AG09309 (cell line): ENCODE measurements at places on chromosomes 13 and 19.

DNA sequence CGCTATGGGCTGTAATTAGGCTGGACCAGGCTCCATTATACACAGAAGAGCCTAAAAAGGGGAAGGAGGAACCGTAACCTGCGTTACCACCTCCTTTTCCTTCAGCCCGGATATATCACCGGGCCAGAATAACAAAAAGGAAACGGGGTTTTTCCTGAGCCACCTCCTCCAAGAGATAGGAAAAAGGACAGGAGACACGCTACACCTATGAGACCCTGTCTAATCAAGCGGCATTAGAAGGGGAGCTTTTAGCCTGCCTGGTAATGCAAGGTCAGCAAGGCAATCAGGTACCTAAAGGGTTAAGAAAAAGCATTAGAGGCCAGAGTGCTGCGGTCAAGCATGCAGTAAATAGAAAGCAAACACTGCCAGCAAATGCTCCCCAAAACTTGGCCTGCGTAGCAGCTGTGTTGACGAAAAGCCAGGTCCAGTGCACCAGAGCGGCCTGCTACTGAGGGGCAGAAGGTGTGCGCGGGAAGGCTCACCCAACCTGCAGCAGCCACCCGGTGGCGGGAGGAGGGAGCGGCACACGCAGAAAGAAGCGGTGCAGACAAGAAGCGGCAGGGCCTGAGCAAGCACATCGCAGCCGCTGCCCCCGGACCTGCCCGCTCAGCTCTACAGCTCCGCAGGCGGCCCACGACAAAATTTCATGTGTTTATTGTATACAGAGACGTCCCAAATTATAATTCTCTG lies 1466.1 kb downstream of the UQCRFS1 start:
- no peak for DNase-seq

- no peak for DNase-seq
Measured at GRCh38 chr13:108769213-108770070, 140.0 kb downstream of the MYO16 start.

DNA sequence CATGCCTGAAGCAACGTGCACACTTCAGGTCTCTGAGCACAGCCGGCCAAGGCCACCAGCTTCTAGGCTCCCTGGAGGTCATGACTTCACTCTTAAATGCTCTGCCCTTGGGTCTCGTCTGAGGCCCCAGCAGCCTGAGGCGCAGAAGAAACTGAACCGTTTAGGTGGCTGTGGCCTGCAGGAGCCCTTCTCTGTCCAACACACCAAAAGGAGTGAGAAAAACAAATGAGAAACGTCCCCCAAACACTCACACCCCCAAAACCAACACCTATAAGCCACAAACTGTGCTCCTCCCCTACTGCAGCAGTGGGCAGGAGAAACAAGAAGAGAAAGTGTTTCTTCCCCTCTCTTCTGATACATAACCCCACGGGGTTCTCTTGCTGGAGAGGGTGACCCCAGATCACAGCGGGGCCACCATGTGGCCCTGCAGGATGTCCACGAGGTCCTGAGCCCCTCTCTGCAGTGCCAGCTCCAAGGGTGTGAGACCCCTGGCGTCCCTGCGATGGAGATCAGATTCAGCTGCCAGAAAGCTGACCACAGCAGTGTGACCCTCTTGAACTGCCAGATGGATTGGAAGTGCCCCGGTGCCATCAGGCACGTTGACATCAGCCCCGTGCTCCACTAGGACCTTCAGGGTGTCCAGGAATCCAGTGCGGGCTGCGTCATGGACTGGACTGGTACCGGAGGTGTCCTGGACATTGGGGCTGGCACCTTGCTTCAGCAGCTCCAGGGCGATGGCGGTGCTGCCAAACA lies 1.0 kb upstream of the KRI1 start:
- no peak for DNase-seq

DNA sequence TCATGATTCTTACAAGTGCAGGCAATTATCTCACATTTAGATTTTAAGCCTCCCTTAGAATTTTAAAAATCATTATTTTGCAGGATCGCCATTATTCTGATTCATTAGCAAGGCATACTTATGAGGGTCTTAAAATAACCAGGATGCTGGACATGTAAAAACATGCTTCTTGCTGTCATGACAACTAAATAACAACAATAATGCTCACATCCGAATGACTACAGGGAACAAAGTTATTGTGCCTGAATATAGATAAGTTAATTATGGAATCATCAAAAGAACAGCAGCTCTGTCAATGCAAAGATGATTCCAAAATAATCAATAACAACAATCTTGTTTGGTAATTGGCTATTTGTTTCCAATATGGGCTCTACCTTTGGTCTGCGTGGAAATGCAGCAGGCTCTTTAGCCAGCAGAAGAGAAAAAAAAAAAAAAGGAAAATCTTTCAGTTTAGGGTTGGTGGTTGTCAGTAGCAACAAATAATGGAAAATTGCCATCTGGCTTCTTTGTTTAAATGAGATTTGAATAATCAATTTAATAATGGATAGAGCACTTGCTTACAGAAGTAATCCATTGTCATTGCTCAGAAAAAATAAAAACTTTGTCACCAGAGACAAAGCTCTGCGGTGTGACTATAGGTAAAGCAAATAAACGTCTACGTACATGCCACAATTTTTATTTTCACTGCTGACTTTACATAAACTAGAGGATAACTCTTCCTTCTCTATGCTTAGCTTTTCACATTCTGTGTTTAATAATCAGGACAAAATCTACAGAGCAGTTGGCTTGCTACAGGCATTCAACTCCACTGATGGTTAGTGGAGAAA lies 468.9 kb upstream of the TSHZ3 start:
- DNase-seq, result no peak

DNA sequence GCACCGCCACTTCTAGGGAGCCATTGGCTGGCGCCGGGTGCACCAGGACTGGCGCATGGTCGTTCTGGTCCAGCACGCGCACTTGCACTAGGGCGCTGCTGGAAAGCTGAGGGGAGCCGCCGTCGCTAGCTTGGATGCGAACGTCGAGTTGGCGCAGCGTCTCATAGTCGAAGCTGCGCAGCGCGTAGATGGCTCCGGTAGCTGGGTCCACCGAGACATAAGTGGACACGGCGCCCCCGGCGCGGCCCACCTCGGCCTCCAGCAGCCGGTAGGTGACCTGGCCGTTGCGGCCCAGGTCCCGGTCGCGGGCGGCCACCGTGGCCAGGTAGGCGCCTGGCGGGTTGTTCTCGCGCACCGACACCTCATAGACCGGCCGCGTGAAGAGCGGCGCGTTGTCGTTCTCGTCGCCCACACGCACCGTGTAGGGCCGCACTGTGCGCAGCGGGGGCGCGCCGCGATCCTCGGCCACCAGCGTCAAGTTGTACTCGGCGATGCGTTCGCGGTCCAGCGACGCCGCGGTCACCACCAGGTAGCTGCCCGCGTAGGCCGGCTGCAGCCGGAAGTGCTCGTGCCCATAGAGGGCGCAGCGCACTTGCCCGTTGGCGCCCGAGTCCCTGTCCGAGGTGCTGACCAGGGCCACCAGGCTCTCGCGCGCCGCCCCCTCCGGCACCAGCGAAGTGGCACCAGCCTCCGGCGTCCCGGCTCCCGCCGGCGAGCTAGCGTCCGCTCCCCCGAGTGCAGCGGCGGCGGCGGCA lies 1.7 kb downstream of the PCDH8 start:
- DNase-seq, result no peak

DNA sequence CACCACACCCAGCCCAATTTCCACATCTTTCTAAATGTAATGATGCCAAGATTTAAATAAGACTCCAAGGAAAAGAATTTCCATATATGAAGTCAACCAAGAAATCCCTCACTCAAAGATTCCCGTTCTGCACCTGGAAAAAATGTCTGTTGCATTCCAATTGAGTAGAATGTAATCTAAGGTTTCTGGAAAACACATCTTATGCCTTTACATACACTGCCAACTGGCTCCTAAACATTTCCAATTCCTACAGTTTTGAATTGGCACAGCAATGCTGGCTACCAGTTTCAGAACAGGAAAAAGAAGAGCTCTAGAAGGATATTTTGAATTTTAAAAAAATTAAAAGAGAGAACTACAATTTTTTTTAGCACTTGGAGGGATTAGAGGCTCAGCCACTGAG lies 43.0 kb downstream of the COL4A2 start:
- DNase-seq, result no peak

DNA sequence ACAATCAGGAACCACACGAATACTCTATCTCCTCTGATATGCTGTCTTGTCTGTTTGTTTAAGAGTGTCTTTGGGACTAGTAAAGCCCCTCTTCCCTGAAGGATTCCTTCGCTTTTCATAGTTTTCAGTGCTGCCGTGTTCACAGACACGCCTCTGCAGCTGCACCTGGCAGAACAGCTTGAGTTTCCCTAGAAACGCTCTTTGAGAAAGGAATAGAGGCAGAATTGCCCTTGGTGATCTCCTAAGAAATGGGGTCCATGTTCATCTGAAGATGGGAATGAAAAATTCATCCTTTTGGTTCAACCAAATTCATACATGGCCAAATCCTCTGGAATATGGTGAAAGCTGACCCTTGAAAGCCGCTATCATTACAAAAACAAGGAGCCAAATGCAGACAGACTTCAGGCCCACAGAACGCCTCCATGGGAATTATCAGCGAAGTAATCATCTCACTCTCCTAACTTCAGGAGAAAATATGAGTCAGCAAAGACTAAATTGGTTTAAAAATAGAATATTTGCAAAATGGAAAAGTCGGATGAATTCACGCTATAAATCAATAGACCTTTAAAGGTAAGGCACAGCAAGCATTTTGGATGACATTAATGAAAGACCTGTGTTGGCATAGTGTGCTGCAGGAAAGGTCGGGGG lies 5.5 kb downstream of the SACS start:
- no peak for DNase-seq

GRCh38 chr19:4807188-4807587 lies 15.7 kb downstream of the FEM1A start:
- DNase-seq, result no peak

DNA sequence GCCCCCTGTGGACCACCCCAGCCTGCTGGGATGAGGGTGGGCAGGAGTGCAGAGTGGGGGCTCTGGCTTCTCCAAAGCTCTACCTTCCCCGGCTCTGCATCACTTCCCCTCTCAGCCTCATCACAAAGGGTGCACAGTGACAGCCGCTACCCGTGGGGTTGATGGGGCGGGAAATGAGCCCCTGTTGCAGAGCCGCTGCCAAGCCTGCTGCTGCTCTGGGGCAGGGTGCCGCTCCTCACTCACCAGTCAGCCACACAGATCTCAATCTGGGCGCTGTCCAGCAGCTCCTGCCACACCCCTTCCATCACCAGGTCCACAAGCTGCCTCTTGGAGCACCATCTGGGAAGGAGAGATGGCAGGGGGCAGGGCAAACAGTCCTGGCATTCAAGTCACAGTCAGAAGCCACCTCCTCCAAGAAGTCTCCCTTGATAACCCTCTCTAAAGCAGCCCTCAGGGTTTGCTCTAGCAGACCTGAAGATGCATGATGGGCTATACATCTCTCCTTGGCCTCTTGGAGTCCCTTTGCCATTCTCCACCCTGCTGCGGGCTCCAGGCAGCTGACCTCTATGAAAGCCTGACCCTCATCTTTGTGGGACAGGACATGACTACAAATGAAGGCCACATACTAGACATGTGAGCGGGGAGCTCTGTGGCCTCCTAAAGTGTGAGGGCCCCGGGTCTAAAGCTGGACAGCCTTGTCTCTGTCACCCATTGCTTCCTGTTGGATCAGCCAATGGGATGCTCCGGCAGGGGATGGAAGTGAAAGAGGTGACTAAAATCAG lies 15.7 kb downstream of the MRPS12 start:
- DNase-seq, result no peak

DNA sequence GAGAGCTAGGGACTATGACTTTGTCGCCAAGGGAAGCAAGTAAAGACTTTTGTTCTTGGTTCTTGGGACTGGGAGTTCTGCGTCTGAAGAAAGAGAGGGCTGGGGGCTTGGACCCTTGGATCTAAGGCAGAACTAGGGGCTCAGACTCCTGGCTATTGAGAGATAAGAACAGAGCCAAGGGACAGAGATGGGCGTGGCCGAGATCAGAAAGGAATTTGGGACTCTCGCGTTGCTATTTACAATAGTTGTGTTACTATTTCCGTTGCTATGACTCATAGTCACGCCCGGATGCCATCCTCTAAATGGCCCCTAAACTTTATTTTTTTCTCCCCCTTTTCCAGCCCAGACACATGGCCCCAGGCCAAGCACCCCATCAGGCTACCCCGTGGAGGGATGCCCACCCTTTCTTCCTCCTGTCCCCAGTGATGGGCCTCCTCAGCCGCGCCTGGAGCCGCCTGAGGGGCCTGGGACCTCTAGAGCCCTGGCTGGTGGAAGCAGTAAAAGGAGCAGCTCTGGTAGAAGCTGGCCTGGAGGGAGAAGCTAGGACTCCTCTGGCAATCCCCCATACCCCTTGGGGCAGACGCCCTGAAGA lies 759 bp downstream of the PPP1R15A start:
- DNase-seq, result peak; percentile 88

DNA sequence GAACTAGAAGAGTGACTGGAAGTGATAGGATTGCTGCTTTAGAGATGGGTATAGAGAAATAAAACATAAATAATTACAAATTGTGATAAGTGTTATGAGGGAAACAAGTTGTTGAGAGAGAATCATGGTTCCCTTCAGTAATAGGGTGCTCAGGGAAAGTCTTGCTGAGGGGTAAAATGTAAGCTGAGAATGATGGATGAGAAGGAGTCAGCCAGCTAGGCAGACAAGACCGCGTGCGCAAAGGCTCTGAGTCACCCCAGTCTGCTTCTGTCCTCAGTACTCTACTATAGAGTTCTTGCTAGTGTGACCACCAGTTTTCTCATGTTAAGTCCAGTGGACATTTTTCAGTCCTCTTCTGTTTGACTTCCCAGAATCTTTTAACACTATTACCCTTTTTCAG lies 39.5 kb downstream of the PCCA start:
- no peak for DNase-seq

GRCh38 chr13:45751885-45752284 lies 49.8 kb downstream of the CBY2 start:
- no peak for DNase-seq

DNA sequence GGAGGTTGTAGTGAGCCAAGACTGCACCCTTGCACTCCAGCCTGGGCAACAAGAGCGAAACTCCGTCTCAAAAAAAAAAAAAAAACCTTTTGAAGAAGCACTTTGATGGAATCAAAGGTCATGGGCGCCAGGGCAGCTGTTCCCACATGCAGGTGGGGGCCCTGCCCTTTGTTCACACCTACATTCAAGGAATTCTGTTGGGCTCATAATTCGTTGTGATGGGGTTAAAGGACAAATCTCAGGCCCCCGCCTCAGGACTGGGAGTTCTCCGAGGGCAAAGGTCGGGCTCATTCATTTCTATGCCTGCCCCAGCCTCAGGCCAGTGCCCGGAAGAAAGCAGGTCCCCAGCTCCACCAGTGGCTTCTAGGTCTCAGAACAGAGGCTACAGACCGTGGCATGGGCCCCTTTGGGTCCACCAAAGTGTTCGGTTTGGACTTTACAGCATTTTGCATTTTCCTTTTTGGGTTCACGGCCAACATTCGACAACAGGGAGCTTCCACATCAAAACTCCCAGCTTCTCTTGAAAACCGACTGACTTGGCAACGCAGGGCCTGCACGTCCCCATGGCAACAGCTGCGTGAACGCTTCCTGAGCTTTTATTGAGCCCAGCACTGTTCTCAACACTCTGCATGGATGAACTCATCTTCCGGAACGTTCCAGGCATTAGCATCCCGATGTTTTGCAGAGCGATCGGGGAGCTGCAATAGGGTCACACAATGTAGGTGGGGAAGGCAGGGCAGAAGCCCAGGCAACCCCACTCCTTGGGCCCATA lies 10.1 kb upstream of the GTF2F1 start:
- no peak for DNase-seq
